ENCODE measurements at places on chromosomes 6 and 20.

DNA sequence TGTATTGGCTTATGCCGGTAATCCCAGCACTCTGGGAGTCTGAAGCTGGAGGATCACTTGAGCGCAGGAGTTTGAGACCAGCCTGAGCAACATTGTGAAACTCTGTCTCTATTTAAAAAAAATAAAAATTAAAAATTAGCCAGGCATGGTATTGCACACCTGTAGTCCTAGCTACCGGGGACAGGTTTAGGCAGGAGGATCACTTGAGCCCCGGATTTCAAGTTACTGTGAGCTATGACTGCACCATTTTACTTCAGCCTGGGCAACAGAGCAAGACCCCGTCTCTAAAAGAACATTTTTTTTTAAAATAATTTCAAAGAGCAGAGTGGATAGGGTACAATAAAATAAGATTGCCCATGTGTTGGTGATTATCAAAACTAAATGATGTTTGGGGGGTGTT is 482.9 kb upstream of the SOX4 start:
- no peak for DNase-seq

DNA sequence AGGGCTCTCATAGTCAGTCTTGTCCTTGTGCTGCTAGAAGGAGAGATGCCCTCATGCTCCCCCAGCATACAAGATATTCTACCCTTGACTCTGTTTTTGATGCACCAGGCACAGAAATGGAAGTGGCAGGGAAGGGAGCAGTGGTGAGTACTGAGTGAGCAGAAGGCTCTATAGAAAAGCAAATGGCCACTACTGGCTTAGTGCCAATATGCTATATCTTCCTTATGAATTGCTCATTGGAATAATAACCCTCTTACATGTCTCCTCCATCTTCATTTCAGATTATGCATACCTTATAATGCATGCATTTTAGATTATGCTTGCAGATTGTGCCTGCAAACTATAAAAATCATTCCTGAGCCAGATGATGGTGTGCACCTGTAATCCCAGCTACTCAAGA is 82.8 kb downstream of the MAP3K5 start:
- DNase-seq = no peak

DNA sequence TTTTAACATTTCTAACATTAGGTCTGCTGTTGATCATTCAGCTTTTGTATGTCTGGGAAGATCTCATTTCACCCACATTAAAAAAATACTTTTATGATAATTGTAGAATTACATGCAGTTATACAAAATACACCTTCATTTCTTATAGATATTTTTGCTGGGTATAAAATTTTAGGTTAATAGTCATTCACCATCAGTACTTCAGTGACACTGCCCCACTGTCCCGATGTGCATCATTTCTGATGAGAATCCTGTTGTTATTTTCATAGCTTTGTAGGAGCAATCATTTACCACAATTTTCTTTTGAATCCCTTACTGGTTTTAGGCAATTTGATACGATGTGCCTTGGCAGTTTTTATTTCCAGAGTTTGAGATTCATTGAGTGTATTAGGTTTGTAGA is 173.6 kb downstream of the JARID2 start:
- DNase-seq = no peak

DNA sequence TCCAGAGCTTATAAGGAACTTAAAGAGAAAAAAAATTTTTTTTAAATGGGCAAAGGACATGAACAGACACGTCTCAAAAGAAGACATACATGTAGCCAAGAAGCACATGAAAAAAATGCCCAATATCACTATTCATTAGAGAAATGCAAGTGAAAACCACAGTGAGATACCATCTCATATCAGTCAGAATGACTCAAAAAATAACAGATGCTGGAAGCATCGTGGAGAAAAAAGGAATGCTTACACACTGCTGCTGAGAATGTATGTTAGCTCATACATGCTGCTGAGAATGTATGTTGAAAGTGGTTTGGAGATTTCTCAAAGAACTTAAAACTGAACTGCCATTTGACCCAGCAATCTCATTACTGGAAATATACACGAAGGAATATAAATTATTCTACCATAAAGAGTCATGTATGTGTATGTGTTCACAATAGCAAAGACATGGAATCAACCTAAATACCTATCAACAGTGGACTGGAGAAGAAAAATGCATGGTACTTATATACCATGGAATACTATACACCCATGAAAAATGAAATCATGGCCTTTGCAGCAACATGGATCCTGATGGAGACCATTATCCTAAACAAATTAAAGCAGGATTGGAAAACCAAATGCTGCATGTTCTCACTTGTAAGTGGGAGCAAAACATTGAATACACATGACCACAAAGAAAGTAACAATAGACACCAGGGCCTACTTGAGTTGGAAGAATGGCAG is 5.2 kb downstream of the OR11A1 start:
- DNase-seq = no peak

Measured in activated CD4-positive, alpha-beta T cell treated with anti-CD3 and anti-CD28 coated beads for 24 hours (primary cell).